ENCODE measurements at places on chromosomes 2 and 18. TPM values are rescaled to one million over a fixed set of nuclear protein-coding genes. Genes with fewer than 3 reads are reported as not detected.

- DNase-seq, result no peak
- H3K27ac ChIP-seq, result no peak overlapping the region
- no peak overlapping the region for H3K4me3 ChIP-seq
- no peaks in the 10 kb centered on the region for H3K27me3 ChIP-seq
- H3K4me1 ChIP-seq, result no peaks in the 10 kb centered on the region
Measured at GRCh38 chr2:188609321-188610049, 317.8 kb downstream of the GULP1 start.

Gene BARD1
- 11.3 TPM for total RNA-seq

DNA sequence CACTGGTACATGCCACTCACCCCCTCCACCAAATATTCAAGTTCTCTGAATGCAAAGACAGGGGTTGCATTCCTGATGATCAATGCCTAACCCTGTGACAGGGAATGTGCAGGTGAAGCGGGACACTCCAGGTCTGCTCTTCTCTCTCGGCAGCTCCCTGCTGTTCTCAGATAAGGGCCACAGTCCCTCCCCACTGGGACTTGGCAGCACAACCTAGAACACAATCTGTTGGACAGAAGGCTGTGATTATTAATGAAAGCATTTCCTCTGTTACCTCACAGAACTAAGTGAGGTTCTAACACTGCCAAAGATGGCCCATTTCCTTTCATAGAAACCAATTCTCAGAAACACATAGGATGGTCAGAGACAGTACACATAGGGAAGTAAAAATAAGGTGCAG lies 42.7 kb downstream of the VSNL1 start:
- H3K36me3 ChIP-seq, result no peaks in the 10 kb centered on the region
- H3K27ac ChIP-seq, result no peak overlapping the region
- DNase-seq, result no peak
- no peak overlapping the region for H3K4me3 ChIP-seq
- no peaks in the 10 kb centered on the region for H3K4me1 ChIP-seq

Gene GPR39
- total RNA-seq, result 13.4 TPM

Gene REG1B
- total RNA-seq, result not detected

Gene PLCD4
- 1.0 TPM for total RNA-seq

DNA sequence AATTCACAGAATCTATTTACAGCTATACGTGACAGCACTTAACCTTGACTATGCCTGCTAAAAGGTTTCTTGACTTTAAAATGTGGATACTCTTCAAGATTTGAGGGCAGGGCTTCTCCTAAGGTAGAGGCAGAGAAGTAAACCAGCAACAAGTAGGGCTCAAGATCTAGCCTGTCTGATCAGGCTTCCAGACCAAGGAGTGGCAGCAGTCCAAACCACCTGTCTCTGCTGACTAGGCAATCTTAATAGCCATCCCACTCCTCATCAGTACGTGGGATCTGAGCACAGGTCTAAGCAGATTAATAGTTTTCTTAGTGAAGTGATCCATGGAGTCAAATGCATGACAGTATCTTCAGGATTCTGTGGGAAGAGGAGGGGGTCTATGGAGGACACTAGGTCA lies 100.4 kb downstream of the GPD2 start:
- no peaks in the 10 kb centered on the region for H3K4me1 ChIP-seq
- H3K27me3 ChIP-seq, result no peaks in the 10 kb centered on the region
- H3K27ac ChIP-seq, result no peak overlapping the region
- H3K4me3 ChIP-seq, result no peak overlapping the region

Gene DNAJC5G
- not detected for total RNA-seq

- H3K27me3 ChIP-seq, result no peaks in the 10 kb centered on the region
- H3K4me3 ChIP-seq, result no peak overlapping the region
- no peak overlapping the region for H3K27ac ChIP-seq
- no peaks in the 10 kb centered on the region for H3K4me1 ChIP-seq
Measured at GRCh38 chr18:57376503-57376902, 24.1 kb downstream of the ST8SIA3 start.

GRCh38 chr2:31265234-31265633 lies 31.3 kb downstream of the EHD3 start:
- no peak overlapping the region for H3K4me3 ChIP-seq
- H3K27me3 ChIP-seq, result no peaks in the 10 kb centered on the region
- no peaks in the 10 kb centered on the region for H3K4me1 ChIP-seq
- no peaks in the 10 kb centered on the region for H3K36me3 ChIP-seq

- H3K36me3 ChIP-seq, result no peaks in the 10 kb centered on the region
- no peak overlapping the region for H3K27ac ChIP-seq
- H3K27me3 ChIP-seq, result no peaks in the 10 kb centered on the region
Measured at GRCh38 chr2:100124761-100125160, 17.6 kb downstream of the AFF3 start.
